ENCODE measurements at places on chromosomes 1 and 21.

DNA sequence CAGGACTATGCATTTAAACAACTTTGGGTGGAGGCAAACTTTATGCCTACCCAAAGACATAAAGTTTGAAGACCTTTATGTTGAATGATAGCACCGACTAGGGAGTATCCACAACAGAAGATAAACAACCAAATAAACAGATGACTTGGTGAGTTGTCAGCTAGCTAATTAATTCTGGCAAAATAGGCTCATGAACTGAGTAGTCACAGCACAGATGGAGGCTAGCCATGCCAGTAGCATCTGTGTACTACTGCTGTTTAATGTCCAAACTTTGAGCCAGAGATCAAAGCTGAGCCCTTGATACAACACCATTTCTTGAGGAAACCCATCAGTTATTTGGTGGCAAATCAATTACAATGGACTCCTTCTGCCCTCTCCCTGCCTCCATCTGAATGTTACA is 40.3 kb upstream of the CCDC190 start:
- DNase-seq, result no peak

- no peak for DNase-seq
Measured at GRCh38 chr1:145960468-145961108, 2.8 kb upstream of the LIX1L start.

DNA sequence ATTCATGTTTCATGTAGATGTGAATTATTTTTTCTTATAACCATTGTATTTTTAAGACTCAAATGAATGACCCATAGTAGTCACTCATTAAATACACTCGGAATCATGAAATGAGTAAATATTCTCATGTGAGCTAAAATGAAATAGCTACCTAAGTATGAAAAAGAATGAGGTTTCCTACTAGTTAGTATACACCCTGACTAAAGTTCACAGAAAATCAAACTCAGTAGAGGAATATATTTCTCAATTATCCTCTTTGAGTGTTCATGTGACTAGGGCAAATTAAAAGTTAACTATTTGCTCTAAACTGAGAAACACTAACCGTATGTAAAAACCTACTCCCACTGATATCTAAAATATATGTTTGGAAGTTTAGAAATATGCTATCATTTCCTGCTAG is 187.8 kb downstream of the BRINP3 start:
- DNase-seq, result no peak

- DNase-seq, result no peak
Measured at GRCh38 chr1:7454895-7455784, 316.0 kb upstream of the VAMP3 start.

GRCh38 chr1:173570370-173571007 is 32.4 kb downstream of the SLC9C2 start:
- no peak for DNase-seq

DNA sequence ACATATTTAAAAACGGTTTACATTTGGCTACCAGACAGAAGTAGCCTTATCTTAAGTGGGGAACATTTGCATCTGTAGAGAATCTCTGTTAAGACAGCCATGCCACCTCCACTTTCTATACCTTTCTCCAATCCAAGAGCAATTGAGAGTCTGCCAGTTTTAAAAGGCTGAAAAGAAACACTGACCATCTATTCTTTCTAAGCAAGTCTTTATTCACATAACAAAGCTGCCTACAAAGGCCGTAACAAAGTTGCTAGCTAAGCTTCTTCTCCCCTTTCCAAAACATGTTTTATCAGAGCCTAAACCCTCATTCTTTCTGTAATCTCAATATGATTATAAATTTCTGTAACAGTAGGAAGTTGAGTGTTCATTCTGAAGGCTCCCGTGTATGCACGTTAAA is 1078.3 kb downstream of the NCAM2 start:
- DNase-seq, result no peak

- no peak for DNase-seq
Measured at GRCh38 chr21:37658817-37659458, 257.3 kb downstream of the KCNJ6 start.

- DNase-seq, result no peak
Measured at GRCh38 chr1:3049905-3050304, 19.1 kb upstream of the PRDM16 start.

- no peak for DNase-seq
Measured at GRCh38 chr1:185050823-185051451, 5.6 kb downstream of the RNF2 start.

DNA sequence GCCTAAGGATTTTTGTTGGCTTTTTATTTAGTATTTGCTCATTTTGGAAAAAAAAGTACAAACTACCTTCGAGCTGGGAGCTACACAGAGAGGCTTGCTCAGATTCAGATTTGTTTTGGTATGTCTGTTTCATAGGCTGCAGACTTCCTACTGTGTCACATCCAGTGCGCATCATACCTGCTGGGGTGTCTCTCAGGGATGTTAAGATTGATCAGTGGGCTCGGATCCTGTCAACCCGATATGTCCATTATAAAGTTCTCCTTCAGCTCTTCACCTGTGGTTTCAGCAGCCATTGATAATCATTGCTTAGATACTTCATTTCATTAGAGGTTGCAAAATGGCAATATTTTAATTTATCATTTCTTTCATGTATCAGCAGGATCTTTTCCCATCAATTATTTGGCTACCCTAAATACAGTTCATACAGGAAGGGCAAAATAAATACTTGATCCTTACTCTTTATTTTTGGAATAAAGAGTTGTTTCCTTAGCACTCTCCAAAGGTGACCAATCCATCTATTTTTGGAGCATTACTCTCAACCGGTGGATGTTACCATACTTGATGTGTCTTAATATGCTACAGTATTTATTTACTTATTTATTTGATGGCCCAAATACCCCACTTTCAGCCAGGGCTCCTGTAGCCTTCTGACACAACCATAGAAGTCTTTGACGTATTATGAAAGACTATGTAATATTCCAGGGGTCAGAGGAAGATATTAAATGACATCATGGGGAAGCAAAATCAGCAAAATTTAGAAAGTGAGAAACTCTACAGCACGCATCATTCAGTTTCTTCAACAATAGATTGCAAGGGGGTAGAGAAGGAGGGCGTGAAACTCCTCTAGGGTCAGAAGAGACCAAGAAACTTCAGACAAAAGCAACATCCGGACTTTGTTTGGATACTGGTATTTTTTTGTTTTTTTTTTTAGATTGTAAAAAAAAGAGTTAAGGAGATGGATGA is 55.3 kb upstream of the HNRNPU start:
- no peak for DNase-seq
